ENCODE measurements at places on chromosomes 5 and 9. TPM values are rescaled to one million over a fixed set of nuclear protein-coding genes. Genes with fewer than 3 reads are reported as not detected.
A peak's percentile ranks its signal among the peaks of the same experiment; 100 is the strongest.

DNA sequence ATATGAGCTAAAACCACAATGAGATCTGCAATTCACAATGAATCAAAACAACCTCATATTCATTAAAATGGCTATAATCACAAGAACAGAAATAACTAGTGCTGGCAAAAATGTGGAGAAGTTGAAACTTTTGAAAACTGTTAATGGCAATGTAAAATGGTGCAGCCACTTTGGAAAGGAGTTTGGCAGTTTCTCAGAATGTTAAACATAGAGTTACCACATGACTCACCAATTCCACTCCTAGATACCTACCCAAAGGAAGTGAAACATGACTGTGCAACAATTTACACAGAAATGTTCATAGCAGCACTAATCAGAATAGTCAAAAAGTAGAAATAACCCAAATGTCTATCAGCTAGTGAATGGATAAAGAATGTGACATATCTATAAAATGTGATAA is 862.2 kb downstream of the DTWD2 start:
- no peak for ATAC-seq

- peak; percentile 37 for ATAC-seq
Observed at GRCh38 chr5:78908173-78909061, 76.7 kb downstream of the ARSB start.

GRCh38 chr5:149421834-149422233 is 42.7 kb upstream of the IL17B start:
- no peak for ATAC-seq

- no peak for ATAC-seq
Observed at GRCh38 chr5:122081541-122081940, 3.5 kb upstream of the LOX start.

- no peak for ATAC-seq
Observed at GRCh38 chr5:57037355-57037754, 85.4 kb upstream of the MIER3 start.

The ZDHHC11 gene
- total RNA-seq = 11.6 TPM

DNA sequence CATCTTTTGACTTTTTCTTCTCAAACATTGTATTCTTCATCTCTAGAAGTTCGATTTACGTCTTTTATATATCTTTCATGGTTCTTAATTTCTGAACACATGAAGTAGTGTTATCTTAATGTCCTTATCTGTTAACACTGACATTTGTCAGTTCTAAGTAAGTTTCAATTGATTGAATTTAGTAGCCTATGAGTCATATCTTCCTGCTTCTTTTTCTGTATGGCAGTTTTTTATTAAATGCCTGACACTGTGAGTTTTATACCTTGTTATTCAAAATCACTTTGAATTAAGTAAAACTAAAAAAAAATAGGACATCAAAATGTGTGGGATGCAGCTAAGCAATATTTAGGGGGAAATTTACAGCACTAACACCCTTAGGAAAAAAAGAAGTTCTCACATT is 707.0 kb upstream of the ACO1 start:
- ATAC-seq = no peak

GRCh38 chr9:108786901-108787689 is 68.7 kb downstream of the ACTL7B start:
- ATAC-seq = no peak

DNA sequence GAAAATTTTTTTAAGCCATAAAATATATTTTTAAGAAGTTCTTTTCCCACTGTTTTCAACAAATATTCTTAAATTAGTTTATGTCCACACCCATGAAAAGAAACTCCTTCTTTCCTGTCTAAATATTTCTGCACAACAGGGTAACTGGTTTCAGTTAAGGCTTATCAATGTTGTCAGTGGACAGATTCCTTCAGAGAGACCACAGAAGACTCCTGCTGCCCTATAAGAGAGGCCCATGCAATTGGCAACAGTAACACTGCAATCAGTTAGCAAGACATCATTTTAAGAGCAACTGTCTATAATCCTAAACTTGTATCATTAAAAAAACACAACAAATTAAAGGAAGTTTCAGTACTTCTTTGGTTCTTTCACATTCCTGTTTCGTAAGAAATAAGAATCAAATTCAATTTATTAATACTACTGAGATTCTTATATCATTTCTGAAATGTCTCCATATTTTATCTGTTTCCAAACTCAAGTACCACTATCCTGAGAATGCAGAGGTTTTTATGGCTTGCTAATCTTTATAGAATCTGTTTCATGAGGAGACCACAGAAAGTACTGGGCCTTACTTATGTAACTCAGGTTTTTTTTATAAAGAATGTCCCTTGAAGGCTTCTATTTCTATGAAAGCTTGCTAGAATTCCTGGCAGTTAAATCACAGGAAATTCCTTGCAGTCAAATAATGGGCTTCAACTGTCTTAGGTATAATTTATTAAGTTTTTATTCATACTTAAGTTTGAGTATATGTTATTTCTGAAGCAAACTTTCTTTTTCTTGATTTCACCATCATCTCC is 240.2 kb downstream of the RFX3 start:
- no peak for ATAC-seq

DNA sequence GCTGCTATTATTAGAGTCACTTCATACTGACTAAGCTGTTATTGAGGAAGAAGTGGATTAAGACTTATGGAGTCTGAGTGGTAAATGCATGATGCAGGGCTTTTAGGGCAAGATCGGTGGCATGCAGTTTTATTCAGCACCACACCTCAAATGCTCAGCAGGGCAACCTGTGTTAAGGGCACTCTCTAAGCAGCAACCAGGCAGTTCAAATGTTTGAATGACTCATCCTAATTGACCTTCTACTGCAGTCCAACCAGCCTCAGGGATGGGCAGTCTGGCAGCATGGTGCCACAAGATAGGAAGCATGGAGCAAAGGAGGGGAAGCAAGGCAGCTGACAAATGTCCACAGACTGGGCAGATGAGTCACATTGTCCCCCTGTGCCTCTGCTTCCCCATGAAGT is 80.2 kb upstream of the MIER3 start:
- no peak for ATAC-seq

- no peak for ATAC-seq
Observed at GRCh38 chr5:124797665-124798087, 51.2 kb upstream of the ZNF608 start.

DNA sequence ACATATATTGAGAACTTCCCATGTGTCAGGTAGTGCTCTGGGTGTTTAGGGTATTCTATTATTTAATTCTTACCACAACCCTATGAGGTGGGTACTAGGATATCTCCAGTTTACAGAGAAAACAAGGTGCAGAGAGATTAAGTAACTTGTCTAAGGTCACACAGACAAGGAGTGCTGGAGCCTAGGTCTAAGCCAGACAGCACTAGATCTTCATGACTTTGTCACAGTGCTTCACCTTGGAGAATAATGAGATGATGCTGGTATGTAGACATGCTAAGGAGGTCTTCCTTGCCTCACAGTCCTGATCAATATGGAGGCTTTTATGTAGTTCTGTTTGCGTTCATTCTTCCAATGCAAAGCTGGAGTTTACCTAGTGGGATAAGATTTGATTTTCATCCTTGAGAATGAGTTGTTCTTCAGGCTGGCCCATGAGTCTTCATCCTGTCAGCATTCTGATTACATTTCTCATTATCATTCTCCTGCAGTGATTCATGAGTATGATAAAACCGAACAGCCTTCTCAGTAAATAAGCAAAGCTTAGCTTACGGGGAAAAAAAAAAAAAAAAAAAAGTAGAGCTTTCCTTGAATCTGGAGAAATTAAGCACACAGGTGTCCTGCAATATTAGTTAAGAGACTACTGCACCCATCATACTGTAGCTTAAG is 176.3 kb downstream of the C9orf152 start:
- ATAC-seq = no peak

The FGF18 gene
- not detected for total RNA-seq

GRCh38 chr9:114813717-114814418 is 8.0 kb upstream of the TNFSF15 start:
- no peak for ATAC-seq

The ANKRD31 gene
- total RNA-seq = 0.16 TPM

DNA sequence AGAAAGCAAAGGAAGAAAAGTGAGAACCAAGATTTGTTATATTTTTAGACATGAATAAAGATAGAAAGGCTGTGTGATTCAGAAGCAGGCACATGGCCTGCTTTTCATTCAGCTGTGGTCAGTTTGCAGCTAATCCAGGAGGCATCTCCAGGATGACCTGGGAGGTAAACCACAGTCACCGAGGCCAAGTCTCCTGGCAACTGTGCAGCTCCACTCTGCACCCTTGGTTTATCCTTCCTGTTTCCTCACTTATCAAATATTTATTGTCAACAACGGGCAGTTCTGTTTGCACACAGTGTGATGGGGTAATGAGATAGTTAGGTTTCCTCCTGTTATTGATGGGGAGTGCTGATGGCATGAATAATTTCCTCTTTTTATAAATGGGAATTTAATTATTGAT is 243.0 kb downstream of the PSAT1 start:
- ATAC-seq = no peak

The CFAP157 gene
- not detected for total RNA-seq

GRCh38 chr5:112061666-112062065 is 304.7 kb upstream of the NREP start:
- ATAC-seq = no peak

- no peak for ATAC-seq
Observed at GRCh38 chr5:146205499-146206202, 2.2 kb downstream of the RBM27 start.

The CEP72 gene
- total RNA-seq = 2.1 TPM

The DAB2IP gene
- 42.0 TPM for total RNA-seq

GRCh38 chr5:2017540-2018389 is 135.0 kb upstream of the IRX4 start:
- ATAC-seq = no peak

DNA sequence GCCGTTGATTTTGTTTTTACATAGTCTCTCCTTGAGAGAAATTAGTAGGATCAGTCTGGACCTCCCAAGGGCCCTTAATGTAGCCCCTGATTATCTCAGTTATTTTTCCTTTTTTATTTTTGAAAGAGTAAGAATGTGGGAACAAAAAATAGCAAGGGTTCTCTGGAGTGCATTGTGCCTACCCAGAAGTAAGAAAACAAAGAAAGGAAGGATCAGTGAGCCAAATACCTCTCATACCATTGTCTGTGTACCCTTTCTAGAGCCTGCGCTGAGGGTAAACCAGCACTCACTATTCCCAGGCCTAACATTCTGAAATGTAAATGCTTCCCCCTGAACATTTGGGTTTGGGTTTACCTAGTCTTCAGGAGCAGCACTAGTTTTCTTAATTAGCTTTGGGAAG is 213.0 kb upstream of the TARS1 start:
- no peak for ATAC-seq

The IRX1 gene
- 2.0 TPM for total RNA-seq

- no peak for ATAC-seq
Observed at GRCh38 chr5:64015824-64016223, 53.6 kb upstream of the HTR1A start.

DNA sequence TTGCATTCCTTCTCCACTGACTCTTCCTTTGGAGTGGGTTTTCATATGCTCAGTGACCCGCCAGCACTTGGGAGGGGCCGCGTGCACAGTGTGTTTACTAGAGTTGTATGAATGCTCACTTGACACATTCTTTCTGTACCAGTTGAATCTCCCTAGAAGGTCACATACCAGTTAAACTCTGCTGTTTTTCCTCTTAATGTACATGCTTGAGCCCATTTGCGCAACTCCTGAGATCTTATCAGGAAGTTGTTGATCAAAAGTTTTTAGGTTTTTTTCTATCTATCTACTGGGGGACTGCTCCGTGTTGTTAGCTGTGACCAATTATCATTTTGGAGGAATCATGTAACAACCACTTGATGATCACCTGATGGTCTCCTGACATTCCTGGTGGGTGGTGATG is 392.7 kb downstream of the CDH9 start:
- no peak for ATAC-seq

DNA sequence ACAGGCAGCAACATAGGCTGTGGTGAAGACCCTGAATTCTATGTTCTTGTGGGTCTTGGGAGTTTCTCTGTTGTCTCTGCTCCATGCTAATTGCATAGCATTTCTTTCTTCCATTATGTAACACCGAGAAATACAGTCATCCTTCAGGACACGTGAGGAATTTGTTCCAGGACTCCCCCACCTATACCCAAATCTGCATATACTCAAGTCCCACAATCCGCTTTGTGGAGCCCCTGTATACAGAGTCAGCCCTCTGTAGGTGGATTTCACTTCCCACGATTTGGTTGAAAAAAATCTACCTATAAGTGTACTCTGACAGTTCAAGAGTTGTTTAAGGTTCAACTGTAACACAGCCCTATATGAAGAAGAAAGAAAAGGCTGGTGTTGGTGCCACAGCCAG is 22.1 kb downstream of the ANKRD33B start:
- ATAC-seq = no peak

GRCh38 chr9:136345281-136346156 is 18.0 kb downstream of the DNLZ start:
- ATAC-seq = peak; percentile 64

The PALM2AKAP2 gene
- total RNA-seq = 2.0 TPM

DNA sequence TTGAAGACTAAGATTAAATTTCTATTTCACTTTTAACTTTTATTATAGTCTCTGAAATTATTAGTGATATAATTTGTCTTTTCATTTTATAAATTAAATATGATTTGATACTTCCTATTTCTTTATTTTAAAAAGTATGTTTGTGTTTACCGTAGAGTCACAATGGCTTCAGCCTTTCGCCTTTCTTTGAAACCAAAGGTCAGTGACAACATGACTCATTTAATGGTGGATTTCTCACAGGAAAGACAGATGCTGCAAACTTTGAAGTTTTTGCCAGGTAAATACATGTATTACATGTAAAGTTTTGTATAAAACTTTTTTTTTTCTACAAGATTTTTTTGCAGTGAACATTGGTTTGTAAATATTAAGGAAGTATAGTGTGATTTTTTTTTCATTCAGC is 36.4 kb downstream of the FSD1L start:
- no peak for ATAC-seq

The ZNF658 gene
- 6.9 TPM for total RNA-seq

DNA sequence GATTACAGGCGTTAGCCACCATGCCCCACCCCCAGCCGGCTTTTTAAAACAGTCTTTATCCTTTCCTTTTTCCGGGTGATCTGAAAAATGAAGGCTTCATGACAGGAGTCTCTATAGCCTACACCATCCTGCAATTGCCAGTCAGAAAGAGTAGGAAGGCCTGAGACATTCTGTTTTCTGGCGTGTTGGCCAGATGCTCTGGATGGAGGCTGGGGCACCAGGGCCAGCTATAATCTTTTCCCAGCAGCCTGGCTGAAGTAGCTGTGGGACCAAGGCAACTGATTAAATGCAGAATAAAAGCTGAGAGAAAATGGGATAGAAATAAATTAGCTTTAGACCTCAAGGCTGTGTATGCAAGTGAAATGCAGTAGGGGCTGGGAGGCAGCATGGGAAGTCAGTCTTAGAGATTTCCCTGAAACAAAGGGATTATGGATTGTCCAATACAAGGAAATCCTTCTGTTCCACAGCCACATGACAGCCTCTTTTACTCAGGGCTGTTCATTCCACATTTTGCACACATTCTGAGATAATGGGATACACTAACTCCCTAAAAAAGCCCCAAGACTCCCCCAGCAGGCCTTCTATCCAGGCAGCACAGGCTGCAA is 116.0 kb upstream of the LRRTM2 start:
- ATAC-seq = no peak

Data from gastroesophageal sphincter (tissue), 4 donors.